ENCODE measurements at places on chromosomes 7 and 10.

GRCh38 chr10:110485541-110485940 lies 12.2 kb upstream of the DUSP5 start:
- no peak for DNase-seq
- no peak overlapping the region for H3K4me3 ChIP-seq
- H3K4me1 ChIP-seq, result peaks cover 1% of the 10 kb centered on the region

- peaks cover 3% of the 10 kb centered on the region for H3K4me1 ChIP-seq
- peak overlapping the region; percentile 80 for H3K27ac ChIP-seq
- DNase-seq, result no peak
- H3K4me3 ChIP-seq, result peak overlapping the region; percentile 91
- H3K36me3 ChIP-seq, result no peaks in the 10 kb centered on the region
Measured at GRCh38 chr7:92244808-92245486, 767 bp downstream of the KRIT1 start.

GRCh38 chr10:75431180-75432111 lies at the start of gene LRMDA:
LRMDA (plus strand) TSS chr10:75431624.
- no peaks in the 10 kb centered on the region for H3K27me3 ChIP-seq
- H3K27ac ChIP-seq, result peak within 1 kb of the TSS; percentile 95
- no peaks in the 10 kb centered on the region for H3K36me3 ChIP-seq

GRCh38 chr7:152870106-152870693 lies 110.6 kb downstream of the ACTR3B start:
- H3K36me3 ChIP-seq, result no peaks in the 10 kb centered on the region
- no peak for DNase-seq
- no peak overlapping the region for H3K4me3 ChIP-seq
- no peak overlapping the region for H3K27ac ChIP-seq
- H3K4me1 ChIP-seq, result no peaks in the 10 kb centered on the region

GRCh38 chr7:55152516-55152915 lies 133.7 kb downstream of the EGFR start:
- no peaks in the 10 kb centered on the region for H3K36me3 ChIP-seq
- H3K27ac ChIP-seq, result no peak overlapping the region
- H3K4me1 ChIP-seq, result peaks cover 2% of the 10 kb centered on the region
- no peaks in the 10 kb centered on the region for H3K27me3 ChIP-seq
- no peak overlapping the region for H3K4me3 ChIP-seq

DNA sequence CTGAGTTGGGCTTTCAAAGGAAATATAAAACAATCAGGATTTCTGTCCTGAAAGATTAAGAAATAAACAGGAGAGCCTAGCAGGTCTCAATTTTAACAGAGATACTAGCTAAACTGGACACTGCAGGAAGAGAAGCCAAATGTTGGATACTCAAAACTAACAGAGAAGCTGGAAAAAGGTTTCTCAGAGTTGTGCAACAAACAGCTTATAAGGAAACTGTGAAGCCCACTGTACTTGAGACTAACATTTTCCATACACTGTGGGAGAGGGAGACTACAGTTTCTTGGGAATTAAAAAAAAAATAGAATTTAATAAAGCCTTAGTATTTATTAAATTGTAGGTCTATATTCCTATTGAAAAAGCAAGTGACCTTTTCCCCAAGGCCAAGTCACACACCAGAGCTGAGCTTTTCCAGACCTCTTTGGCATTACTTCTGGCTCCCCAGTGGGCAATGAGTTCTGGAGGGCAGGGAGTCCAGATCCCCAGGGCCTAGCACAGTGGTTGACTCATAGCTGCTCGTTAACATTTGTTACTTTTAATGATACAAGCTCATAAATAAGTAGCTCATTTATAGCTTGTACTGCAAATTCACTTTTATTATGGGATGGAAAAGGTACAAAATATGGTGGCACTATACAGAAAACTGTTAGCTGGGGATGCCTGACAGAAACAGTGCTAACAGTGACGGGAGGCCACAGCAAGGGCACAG lies 68.3 kb downstream of the MINDY3 start:
- H3K4me3 ChIP-seq, result no peak overlapping the region
- H3K4me1 ChIP-seq, result peaks cover 5% of the 10 kb centered on the region
- no peaks in the 10 kb centered on the region for H3K27me3 ChIP-seq
- no peak for DNase-seq
- H3K27ac ChIP-seq, result no peak overlapping the region

- H3K27me3 ChIP-seq, result no peaks in the 10 kb centered on the region
- H3K36me3 ChIP-seq, result no peaks in the 10 kb centered on the region
- no peak for DNase-seq
- no peaks in the 10 kb centered on the region for H3K4me1 ChIP-seq
- H3K4me3 ChIP-seq, result no peak overlapping the region
Measured at GRCh38 chr7:127512663-127513062, 72.7 kb downstream of the GCC1 start.
